ENCODE measurements at places on chromosomes 5 and 9.

DNA sequence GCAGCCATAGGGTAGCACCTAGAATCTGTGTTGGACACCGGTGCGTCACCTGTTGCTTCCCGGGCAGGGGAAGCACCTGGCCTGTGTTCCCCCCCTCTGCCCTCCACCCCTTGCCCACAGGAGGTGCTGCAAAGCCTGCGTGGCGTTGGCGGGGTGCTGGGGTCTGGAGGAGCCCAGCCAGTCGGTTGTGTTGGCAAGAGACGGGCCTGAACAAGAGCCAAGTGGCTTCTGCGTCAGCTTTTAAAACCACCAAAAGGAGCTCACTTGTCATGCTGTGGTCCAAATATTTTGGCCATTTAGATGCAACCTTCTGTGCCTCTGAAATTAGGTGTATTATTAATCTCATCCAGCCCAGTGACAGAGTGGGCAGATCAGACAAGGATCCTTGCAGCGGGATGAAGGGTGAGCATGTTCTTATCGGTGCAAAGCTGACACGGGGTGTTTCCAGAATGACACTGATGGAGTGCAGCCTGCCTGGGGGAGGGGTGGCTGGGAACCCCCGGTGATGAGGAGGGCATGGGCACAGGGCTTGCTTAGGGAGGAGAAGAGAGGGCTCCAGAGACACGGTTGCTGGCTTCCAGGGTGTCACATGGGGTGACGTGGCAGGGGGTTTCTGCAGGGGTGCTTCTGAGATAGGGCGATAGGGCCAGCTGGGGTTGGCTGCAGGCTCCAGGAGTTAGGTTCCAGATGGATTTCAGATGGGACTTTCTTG lies 9.7 kb upstream of the RXRA start:
- no peak for DNase-seq

GRCh38 chr9:71333321-71333720 lies 211.9 kb upstream of the TRPM3 start:
- DNase-seq, result no peak

DNA sequence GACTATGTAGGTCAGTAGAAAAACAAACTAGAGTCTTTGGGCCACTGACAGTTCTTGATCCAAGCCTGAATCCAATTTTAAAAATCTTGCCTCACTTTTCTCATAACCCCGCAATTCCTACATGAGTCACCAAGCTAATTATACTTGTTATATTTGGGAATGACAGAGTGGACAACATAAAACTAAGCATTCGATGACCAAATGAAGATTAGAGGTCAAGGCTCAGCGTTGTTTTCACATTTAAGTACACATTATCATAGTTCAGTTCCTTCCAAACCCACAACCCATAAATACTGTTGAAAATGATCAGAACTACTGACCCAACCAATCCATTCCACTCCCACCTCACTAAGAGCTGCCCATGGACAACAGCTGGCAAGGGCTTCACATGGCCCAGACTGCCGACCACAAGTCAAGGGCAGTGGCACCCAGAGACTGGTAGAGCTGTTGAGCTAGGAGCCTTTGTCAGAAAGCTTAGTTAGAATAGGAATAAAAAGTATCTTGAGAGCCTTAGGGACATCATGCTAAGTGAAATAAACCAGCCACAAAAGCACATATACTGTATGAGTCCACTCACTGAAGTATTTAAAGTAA lies 64.2 kb downstream of the MYO10 start:
- no peak for DNase-seq

DNA sequence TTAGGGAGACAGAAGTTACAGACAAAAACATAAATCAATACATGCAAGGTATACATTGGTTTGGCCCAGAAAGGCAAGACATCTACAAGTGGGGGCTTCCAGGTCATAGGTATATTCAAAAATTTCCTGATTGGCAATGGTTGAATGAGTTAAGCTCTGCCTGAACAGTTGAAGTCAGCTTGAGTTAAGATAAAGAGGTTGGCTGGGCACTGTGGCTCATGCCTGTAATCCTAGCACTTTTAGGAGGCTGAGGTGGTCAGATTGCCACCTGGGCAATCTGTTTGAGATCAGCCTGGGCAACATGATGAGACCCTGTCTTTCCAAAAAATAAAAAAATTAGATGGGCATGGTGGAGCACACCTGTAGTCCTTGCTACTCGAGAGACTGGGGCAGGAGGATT lies 16.3 kb downstream of the TMC1 start:
- no peak for DNase-seq

- DNase-seq, result no peak
These were observed 482.6 kb upstream of the PIK3R1 start for GRCh38 chr5:67732921-67733320.

DNA sequence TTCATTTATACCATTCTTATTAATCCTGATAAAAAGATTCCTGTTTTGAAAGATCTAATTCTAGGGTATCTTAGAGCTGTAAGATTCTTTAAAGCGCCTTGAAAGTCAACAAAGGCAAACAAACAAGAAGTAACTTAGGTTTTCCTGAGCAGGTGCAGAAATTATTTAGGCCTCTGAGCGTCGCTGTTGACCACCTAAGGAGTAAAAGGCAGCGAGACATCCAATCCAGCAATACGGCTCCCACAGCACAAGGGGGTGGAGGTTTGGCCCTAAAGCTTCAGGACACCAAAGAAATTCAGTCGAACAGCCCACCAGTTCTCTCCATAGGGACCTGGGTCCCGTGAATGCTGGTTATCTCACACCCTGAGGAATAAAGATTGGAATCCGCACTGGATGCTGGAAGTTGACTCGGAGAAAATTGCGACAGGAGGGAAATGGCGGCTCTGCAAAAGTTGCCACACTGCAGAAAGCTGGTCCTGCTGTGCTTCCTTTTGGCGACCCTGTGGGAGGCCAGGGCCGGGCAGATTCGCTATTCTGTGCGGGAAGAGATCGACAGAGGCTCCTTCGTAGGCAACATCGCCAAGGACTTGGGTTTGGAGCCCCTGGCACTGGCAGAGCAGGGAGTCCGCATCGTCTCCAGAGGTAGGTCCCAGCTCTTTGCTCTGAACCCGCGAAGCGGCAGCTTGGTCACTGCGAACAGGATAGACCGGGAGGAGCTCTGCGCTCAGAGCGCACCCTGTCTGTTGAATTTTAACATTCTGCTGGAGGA lies at the start of gene PCDHGA2:
TSS of gene PCDHGA2 (plus strand) at position 223 of the 769 bp plus-strand sequence.
- peak; percentile 52 for DNase-seq

GRCh38 chr9:126514037-126514821 lies 99.5 kb upstream of the LMX1B start:
- DNase-seq, result peak; percentile 63

- DNase-seq, result no peak
These were observed 183.5 kb upstream of the ACO1 start for GRCh38 chr9:32200896-32201295.

GRCh38 chr9:27341545-27342294 lies 44.8 kb upstream of the EQTN start:
- no peak for DNase-seq

GRCh38 chr9:98698856-98699255 lies 9.9 kb downstream of the GABBR2 start:
- DNase-seq, result no peak

DNA sequence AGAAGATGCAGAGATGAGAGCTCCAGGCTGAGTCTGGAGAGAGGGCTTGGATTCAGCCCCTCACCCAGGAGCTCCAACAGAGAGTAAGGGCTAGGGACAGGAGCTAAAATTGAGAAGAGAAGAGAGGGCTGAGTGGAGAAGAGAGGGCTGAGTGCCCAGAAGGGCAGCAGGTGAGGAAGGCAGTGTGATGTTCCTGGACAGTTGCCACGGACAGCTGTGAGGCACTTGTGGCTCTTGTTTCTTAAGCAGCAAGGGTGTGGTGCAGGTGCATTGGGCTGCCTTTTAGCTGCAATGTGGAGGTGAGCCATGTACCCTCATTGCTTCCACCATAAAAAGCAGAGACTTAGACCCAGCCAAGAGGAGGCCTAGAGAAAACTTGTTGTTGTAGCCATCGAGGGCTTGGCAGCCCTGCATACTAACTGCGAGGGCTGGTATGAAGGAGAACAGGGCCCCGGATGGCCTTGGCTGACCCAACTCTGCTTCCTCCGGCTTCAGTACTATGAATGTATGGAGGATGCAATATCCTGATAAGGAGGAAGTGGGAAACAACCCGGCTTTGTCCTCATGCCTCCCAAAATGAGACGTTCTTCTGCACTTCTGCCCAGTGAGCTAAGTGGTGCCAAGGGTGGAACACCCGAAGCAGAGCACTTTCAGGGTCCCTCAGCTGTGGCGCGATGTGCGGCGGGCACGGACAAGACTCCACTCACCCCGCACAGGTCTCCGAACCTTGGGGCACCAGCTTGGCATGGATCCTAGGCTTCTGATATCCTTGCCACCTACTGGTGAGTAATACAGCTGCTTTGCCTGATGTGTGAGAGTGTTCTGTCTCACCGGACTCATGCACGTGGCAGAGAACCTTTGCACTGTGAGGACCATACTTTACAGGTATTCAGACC lies 65.2 kb downstream of the LRRC70 start:
- DNase-seq, result no peak

DNA sequence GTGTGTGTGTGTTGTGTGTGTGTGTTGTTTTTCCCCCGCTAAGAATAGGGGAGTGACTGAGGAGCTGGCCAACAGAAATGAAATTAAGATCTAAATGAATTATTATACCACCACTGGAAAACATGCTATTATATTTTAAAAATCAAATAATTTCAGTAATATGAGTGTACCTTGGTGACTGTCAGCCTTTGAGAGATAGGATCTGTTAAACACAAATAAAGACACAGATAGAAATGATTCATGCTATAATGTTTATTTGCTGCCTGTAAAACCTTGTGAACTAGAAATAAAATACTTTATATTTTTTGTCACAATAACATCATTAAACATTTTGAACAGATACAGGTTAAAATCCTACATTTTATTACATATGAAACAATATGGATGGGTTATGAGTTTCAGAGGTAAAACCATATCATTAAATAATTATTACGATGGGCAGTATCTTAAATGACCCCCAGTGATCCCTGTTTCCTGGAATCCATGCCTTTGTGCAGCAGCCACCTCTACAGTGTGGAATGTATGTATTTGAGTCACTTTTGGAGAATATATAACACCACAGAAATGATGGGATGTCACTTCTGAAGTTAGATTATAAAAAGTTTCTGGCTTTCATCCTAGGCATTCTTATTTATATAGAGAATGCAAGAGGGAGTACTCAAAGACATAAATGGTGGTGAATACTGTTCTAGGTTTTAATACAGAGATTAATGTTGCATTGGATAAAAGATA lies 617.2 kb downstream of the CDH18 start:
- DNase-seq, result no peak

- no peak for DNase-seq
These were observed 189.2 kb downstream of the IRX1 start for GRCh38 chr5:3784854-3785253.

DNA sequence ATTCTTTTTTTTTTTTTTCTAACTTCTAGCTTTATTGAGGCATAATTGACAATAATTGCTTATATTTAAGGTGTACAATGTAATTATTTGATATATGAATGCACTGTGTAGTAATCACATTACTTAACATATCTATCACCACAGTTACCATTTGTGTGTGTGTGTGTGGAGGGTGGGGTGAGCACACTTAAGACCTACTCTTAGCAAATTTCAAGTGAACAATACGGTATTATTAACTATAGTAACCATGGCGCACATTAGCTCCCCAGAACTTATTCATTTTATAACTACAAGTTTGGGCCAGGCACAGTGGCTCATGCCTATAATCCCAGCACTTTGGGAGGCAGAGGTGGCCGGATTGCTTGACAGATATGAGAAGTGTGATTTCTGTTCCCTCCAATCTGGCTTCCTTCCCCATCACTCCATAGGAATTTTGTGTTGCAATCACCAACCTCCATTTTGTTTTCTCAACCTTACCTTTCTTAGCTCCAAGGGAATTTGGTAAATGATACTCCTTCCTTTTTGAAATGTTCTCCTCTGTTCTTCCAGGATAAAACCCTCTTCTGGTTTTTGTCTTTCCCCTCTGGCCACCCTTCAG lies 14.9 kb downstream of the TXN start:
- DNase-seq, result no peak

- DNase-seq, result no peak
These were observed 174.2 kb upstream of the TBC1D2 start for GRCh38 chr9:98429613-98430012.

DNA sequence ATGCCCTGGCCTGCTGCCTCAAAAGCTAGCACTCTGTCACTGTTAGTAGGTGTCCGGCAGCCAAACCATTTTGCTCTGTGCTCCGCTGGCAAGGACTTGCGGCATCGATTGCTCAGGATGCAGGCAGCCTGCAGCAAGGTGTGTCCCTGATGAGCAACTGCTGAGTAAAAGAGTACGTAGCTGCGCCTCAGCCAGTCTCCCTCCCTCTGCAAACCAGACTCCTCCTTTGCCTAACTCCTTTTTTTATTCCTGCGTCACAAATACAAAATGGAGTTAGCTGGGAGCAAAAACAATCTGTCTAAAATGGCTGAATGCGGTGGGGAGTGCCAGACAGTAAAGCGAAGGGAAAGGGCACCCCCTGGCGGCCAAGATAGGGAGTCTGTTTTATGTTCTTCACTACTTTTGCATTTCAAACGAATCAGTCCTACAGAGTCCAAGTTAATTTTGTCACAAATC lies 61.1 kb downstream of the DIAPH1 start:
- DNase-seq, result peak; percentile 83

DNA sequence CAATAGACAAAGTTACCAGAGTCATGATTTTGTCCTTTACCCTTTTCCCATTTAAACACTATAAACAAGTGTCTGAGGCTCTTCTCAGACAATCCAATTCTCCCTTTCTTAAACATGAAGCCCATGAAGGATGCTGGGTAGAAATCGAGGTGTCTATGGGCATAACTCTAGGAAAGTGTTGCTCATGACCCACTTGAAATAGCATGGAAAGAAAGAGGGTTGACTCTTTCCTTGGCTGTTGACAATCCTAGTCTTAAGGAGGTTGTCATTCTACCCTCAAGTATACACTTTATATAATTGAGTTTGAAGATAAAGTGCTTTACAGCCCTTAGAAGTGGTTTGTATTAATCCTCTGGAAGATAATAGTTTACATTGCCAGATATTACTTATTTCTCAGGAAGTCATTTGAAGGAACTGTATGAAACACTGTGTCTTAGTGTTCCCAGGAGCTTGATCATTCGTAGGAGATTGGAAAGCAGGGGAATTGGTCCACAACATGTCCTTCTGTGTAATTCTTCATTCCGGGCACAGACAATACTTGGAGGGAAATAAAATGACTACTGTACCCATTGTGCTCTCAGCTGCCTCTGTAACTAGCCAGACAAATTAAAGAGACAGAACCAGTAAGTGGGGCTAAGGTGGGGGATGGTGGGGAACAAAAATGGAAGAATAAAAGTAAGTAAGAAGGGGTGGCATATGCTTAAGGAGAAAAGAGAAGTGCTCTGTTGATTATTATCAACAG lies 1078.3 kb upstream of the DMAC1 start:
- DNase-seq, result no peak

- DNase-seq, result no peak
These were observed 294.8 kb downstream of the ASTN2 start for GRCh38 chr9:117120061-117120460.

DNA sequence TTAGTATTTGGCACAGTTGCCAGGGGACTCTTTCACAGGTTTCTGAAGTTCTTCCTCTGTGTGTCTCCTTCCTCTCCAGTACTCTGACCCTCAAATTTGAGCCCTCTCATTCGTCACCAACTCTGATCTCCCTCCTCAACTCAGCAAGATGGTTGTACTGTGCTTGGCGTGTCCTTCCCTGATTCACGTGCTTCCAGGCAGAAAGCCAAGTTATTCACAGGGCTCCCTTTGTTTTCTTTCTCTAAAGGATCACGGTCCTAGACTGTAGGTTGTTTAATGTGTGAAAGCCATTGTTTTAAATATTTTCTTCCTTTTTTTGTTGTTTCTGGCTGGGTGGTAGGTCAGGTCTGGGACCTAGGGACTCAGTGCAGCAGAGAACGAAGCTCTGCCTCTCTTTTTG lies 142.9 kb downstream of the DMAC1 start:
- DNase-seq, result no peak

GRCh38 chr9:35044071-35044470 lies 28.4 kb downstream of the VCP start:
- no peak for DNase-seq

Data from HAP-1 (cell line).